ENCODE measurements at places on chromosomes 5 and 9.

DNA sequence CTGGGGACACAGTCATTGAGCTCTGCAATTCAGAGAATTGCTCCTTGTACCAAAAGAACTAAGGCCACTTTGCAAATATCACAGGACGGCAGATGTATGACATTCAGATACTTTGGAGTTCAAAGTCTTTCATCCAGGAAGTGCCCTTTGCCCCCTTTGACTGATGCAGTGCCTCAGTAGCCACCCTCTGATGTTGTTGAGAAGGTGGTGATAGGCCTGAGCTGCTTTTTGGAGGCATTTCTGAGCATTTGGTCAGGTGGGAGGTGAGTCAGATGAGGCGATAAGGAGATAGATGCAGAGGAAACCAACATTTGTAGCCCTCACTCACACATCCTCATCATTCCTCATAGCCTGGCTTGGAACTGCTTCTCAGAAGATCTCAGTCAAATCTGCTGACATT, 63.4 kb downstream of the ANGPTL2 start:
- no peak for DNase-seq

DNA sequence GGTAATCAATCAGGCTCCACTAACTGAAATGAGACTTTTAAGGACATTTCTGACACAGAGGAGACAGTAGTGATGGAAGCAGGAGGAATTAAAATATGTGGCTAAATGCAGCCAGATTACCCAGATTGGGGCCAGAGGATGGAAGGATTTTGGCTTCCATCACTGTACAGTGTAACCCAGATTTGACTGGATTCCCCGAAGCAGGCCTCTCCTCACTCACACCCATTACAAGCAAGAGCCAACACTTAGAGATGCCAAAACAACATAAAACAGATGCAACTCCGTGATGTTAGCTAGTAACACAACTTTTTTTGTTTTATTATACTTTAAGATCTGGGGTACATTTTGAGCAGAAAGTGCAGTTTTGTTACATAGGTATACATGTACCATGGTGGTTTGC, 17.6 kb downstream of the TEK start:
- DNase-seq = no peak

GRCh38 chr5:159135896-159136531, 36.3 kb upstream of the EBF1 start:
- DNase-seq = no peak

GRCh38 chr5:67536866-67537265, 340.3 kb upstream of the CD180 start:
- no peak for DNase-seq

DNA sequence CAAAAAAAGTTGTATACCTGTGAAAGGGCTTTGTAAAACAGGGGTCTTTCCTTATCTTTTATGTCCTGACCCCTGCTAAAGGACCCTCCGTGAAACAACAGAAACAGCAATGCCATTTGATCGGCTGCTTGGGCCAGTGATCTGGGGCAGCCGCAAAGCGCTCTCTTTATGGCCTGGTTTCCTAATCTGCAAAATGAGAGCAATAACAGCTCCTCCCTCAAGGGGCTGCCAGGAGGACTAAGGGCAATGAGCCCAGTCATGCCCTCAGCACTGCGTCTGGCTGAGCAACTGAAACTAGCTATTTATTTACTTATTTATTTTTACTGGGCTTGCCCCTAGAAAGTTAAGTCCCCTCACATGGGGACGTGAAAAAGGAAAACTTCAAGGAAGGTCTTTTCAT, 18.3 kb downstream of the CMBL start:
- DNase-seq = no peak

- no peak for DNase-seq
These were observed 63.3 kb upstream of the NFIL3 start for GRCh38 chr9:91486699-91487497.

GRCh38 chr5:143110591-143110990, 292.9 kb downstream of the NR3C1 start:
- no peak for DNase-seq

DNA sequence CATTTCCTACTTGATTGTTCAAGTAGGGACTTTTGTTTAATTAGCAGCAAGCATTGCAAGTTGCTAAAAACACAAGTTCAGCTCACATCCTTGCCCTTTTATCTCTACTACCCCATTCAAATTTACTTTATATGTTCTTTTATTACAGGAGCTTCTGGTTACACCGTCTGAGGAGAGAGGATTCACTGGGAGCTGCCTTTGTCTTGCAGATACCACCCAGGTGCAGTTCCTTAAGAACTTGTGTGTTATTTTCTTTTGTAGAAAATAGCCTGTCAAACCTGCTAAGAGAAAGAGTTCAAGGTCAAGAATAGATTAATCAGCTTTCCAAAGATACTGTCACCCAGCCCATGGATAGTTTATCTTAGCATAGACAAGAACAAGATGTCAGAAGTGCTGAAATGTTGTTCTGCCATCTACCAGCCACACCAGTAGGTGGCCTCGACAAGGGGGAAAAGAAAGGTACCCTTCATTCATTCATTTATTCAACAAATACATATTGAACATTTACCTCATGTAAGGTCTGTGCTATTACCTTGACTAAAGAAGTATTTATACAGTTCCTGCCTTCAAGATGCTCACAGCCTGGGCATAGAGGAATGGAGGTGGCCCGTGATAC, 750.3 kb downstream of the MAT2B start:
- no peak for DNase-seq

GRCh38 chr5:127236254-127236653, 54.3 kb upstream of the MEGF10 start:
- DNase-seq = no peak

DNA sequence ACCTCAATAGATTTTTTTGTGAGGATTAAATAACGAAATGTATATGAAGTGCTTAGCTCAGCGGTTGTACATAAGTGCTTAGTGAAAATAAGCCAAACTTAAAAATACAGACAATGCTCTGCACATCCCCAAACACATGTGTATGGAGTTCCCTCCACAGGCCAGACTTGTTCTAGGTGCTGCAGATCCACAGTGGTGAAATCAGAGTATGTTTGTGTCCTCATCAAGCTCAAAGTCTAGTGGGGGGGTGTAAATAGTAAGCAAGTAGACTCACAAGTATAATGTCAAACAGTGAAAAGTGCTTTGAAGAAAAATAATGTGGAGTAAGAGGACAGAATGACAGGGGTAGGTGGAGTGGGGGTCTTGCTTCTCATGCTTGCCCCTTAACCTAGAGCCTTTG, 157.4 kb upstream of the SPRY4 start:
- no peak for DNase-seq

- DNase-seq = no peak
These were observed 72.7 kb upstream of the RGMB start for GRCh38 chr5:98700730-98701129.

DNA sequence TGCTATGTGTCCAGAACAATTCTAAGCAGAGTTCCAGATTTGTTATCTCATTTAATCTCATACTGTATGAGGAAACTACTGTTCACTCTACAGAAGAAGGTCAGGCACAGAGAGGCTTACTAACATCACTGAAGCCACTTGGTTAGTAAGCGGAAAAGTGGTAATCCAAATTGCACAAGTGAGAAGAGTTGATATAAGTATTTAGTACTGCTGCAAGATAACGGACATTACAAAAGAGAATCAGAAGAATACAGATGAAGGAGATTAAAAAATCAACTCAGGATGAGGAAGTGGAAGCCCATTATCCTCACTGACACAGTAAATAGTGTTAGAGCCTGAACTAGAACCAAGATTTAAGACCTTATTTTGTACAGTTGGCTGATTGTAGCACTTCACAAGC, 22.3 kb upstream of the TLR4 start:
- DNase-seq = no peak

DNA sequence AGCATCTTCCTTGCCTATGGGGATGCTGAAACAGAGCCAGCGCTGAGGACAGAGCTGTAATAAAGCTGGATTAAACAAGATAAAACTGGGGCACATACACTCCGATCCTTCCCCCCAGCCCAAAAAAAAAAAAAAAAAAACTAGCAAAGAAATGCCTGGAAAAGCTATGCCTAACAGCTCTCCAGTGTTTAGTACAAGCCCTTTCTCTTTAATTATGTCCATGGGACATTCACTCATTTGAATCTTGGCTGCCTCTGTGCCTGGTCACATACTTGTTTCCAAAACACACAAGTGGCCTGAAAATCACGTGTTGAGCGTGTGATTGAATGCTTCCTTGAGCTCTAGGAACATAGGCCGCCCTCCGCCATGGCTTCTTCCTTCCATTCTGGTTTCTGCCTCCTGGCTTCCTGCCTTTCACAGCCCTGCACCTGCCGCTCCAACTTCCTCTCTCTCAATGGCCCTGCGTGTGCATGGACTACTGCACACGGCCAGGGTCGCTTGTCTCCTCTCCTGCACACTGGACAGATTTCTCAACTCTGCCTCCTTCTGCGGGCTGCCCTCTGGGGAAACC, 111.0 kb upstream of the RETREG1 start:
- no peak for DNase-seq

DNA sequence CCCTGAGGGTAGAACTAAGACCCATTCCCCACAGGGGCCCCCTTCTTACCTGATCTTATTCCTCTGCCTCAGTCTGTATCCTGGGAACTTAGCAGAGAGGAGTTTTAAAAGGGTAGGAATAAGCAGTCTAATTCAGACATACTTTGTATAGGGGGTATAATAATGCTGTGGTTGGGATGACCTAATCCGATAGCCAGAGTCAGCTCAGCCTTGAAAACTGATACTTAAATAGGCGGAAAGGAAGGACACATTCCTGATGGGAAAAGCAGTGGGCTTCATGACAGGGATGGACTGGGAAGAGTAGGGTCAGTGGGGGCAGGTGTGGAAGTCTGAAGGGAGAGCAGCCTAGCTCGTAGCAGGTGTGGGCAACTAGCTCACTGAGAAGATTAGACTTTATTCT, 52.2 kb upstream of the TESK1 start:
- no peak for DNase-seq

DNA sequence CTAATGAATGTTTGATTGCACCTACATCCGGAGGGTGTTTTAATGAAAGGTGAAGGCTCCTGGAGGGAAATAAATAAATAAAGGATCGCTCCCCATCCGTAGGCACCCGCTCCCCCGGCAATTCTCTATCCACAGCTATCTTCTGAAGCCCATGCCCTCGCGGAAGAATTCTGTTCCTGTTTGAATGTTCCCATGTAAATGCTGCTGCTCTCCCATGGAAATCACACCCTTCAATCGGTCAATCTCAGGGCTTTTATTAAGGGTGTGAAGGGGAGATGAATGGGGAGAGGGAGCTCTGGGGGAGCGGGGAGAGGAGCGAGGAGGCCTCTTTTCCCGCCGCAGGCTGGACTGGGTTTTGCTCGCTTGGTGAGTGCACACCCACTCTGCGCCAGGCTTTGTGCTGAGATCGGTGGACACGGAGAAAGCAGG, 21.1 kb upstream of the ARAP3 start:
- DNase-seq = no peak

- no peak for DNase-seq
These were observed 147.3 kb upstream of the FST start for GRCh38 chr5:53333160-53333559.

- no peak for DNase-seq
These were observed 166.6 kb downstream of the ELAVL2 start for GRCh38 chr9:23659346-23660006.

DNA sequence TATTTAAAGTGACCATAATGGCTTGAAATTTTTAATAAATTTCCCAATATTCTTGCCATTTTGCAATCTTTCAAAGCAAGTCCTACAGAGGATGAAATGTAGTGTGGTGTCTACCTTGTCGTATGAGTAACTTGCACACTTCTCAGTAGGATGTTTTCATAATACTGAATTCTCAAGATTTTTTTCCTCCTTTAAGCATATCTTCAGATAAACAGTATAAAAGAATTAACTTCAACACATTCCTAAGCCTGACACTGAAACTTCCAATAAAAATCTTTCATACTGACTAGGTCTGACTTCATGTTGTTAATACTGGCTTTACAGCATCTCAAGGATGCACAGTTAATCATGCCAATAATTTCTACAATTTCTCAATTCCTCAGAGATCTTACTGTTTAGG, 62.0 kb downstream of the DROSHA start:
- DNase-seq = no peak

DNA sequence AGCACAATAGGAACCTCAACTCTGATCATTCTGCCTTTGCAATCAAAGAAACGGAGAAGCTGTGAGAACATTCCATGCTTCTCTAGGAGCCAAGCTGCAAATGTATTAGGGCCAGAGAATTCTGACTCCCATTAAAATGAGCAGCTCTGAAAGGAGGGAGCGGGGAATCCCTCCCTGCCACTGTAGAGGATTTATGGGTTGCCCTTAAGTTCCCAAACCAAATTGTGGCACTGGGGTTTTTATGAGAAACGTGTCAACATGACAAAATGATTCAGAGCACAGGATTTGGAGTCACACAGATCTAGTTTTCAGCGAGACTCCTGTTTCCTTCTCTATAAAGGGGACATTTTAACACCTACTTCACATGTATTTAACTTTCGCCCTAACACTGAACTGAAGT, 1.8 kb downstream of the IL6ST start:
- no peak for DNase-seq

GRCh38 chr5:149257131-149257530, 14.5 kb upstream of the AFAP1L1 start:
- DNase-seq = no peak

GRCh38 chr5:53820802-53821171, 260.3 kb downstream of the NDUFS4 start:
- no peak for DNase-seq

DNA sequence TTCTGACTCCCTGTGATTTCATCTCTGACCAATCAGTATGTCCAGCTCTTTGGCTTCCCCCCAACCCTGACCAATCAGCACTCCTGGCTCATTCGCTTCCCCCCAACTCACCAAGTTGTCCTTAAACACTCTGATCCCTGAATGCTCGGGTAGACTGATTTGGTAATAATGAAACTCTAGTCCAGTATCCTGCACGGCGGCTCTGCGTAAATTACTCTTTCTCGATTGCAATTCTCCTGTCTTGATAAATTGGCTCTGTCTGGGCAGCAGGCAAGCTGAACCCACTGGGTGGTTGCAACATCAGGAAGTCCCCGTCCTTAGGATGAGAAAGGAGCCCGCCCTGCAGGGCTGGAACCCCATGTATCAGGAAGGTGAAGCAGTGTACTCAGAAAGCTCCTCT, 10.4 kb downstream of the FCN2 start:
- DNase-seq = no peak

GRCh38 chr9:89887286-89887685, 282.5 kb downstream of the GADD45G start:
- DNase-seq = peak; percentile 29

GRCh38 chr9:37575921-37576721, at the start of gene FBXO10:
TSS of gene FBXO10 (minus strand) at chr9:37576380. CDS start at chr9:37541768, 34,612 bp downstream.
- DNase-seq = no peak

- no peak for DNase-seq
These were observed 60.2 kb upstream of the TRIO start for GRCh38 chr5:14082973-14083372.
